ENCODE measurements at places on chromosomes 13 and 19.

DNA sequence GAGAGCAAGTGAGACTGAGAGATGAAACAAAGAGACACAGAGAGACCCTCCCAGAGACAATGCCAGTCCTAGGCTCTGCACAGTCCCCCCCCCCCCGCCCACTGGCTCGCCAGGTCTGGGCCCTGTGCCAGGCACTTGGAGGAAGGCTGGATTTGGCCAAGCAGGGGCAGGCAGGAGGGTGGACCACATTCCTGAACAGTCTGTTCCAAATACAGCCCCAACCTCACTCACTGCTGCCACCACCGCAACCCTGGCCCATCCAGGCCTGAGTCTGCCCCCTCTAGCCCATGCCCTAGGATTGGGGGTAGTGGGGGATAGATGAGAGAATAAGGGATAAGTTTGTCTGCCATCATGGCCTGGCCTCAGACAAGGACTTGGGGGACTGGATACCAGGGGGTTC is 19.0 kb downstream of the CYP2F1 start:
- no peak for DNase-seq

DNA sequence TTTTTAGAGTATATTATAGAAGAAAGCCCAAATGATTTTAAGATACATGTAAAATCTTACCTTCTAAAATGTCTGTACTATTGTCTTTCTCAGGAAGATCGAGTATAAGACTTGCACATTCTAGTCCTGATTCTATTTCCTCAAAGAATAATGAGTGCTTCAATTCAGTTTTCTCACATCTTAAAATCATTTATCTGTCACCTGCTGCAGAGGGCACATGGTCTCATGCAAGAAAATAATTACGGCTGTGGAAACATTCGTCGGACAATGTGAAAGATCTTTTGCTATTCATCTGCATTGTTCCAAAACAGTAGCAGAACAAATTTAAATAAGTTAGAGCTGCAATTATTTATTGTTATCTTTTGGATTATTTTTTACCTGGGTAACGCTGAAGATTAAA is 1403.5 kb downstream of the PCDH9 start:
- no peak for DNase-seq

GRCh38 chr19:1691589-1692290 is 39.3 kb upstream of the TCF3 start:
- no peak for DNase-seq

DNA sequence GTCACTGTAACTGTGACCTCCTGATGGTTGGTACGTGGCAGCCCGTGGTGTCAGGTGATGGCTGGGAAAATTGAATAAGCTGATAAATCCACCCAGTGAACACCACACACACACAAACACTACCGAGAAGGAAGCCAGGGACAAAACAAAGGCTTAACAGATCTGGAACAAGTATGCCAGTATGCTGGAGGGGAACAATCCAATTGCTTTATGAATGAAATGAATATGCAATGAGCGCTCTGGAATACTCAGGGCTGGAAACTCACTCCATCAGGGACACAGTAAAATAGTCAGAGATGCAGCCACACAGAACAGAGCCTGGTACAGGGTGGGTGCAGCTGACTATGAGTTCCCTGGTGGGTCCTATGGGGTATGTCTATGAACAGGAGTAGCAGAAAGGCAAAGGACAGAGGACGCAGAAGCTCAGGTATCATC is 16.7 kb downstream of the TMTC4 start:
- no peak for DNase-seq

DNA sequence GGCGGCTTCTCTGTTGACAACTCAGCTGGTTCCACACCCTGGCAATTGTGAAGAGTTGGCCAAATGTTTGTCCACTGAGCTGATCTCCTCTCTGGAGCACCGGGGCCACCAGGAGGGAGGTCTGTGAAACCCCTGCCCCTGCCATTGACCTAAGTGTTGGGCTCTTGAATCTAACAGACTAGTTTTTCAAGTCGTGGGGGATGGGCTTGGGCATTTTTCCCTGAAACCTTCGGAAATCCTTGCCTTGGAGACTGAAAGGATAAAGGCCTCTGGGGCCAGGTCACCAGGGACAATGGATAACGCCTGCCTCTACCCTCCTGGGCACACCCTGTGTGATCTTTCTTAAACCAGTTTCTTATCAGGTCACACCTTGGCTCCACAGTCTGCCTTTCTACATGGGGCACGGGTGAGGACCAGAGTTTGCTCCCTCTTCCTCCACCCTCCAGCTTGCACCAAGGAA is 881 bp downstream of the GEMIN7 start:
- DNase-seq, result peak; percentile 65

- no peak for DNase-seq
Observed at GRCh38 chr13:86788616-86789015, 882.6 kb upstream of the SLITRK5 start.

- DNase-seq, result no peak
Observed at GRCh38 chr13:107977071-107977574, 238.2 kb downstream of the LIG4 start.

- DNase-seq, result peak; percentile 88
Observed at GRCh38 chr13:75357576-75358289, 124.2 kb downstream of the TBC1D4 start.

DNA sequence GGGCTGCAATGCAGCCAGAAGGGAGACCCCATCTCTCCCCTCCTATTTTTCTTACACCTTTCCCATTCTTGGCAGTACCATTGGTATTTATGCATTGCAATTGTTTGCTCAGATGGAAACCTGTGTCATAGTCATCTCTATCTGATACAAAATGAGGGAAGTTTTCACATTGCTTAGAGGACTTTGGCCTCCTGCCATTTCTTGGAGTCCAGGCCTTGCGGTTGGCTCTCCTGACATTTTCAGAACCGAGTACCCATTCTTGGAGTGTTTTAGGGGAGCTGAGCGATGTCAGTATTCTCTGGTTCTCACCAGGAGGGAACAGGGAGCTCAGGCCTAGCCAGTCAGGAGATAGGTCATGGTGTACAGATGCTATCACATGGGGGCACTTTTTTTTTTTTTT is 1.5 kb downstream of the SIN3B start:
- peak; percentile 17 for DNase-seq

DNA sequence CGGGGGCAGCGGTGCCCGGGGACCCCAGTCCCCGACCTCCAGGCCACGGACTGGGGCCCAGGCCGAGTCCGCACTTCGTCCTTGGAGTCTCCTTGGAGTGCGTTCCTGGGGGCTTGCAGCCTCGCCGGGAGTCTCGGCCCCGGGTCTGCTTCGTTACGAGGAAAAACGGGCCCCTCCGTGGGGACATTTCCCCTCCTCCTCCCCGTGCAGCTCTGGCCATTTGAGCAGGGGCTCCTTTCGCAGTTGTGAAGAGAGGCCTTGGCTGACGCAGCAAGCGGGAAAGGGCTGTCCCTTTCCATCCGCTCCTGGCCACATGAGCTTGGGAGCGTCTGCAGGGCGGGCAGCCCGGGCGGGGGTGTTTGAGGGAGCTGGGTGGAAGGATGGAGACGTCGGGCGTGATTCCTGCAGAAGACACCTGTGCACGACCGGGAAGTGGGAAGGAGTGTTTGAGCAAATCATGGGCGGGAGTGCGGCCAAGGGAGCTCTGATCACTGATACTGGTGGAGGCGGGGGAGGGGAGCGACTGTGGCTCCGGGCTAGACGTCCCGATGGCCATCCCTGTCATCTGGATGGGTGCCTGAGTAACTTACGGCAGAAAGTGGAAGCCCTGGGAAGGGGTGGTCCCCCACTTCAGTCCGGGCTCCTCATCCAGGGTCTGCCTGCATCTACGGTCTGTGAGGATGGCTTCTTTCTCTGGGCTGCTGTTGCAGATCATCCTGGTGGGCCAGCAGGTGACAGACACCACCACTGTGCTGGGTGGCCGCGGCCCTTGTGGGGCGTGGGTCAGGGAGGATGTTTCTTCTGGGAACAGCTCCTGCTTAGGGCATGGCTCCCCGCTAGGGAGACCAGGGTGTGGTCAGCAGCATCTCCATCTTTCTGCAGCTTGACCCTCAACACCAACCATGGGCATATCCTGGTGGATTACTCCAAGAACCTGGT is 736 bp downstream of the GPI start:
- DNase-seq, result no peak

GRCh38 chr13:98999639-98999952 is 21.7 kb upstream of the DOCK9 start:
- no peak for DNase-seq

- DNase-seq, result no peak
Observed at GRCh38 chr19:47652285-47652684, 43.4 kb downstream of the BICRA start.

- DNase-seq, result peak; percentile 55
Observed at GRCh38 chr19:17244618-17245534, 843 bp downstream of the NR2F6 start.

GRCh38 chr19:41144403-41144802 is 30.2 kb downstream of the CYP2F1 start:
- DNase-seq, result peak; percentile 82

GRCh38 chr19:41958367-41959055 is 610 bp downstream of the RABAC1 start:
- DNase-seq, result peak; percentile 67

- DNase-seq, result no peak
Observed at GRCh38 chr13:93963266-93964145, 516.0 kb downstream of the DCT start.

GRCh38 chr19:44785993-44786392 is 8.3 kb downstream of the CBLC start:
- no peak for DNase-seq

DNA sequence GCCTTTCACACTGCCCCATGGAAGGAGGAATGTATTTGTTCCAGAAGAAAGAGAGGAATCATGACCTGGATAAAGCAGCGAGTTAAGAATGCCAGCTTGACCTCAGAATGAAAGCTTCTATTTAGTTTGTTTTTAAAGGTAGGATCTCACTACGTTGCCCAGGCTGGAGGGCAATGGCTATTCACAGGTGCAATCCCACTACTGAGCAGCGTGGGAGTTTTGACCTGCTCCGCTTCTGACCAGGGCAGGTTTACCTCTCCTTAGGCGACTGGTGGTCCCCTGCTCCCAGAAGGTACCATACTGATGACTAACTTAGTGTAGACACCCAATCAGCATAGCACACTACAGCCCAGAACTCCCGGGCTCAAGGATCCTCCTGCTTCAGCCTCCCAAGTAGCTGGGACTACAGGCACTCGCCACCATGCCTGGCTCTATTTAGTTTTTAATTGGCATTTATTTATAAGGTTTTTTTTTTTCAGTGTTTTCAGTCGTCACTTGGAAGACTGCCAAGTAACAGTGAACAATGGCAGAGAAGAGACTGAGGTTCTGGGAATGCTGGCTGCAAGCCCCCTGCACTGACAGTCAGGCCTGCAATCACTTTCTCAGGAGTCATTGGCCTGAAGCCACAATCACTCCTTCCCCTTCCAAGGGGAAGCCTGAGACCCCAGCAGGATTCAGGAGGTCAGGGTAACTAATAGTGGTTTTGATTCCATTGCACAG is 73.1 kb downstream of the EPS15L1 start:
- no peak for DNase-seq

- no peak for DNase-seq
Observed at GRCh38 chr13:34657716-34658115, 284.4 kb upstream of the NBEA start.

GRCh38 chr13:106260352-106260751 is 275.1 kb downstream of the EFNB2 start:
- DNase-seq, result no peak

DNA sequence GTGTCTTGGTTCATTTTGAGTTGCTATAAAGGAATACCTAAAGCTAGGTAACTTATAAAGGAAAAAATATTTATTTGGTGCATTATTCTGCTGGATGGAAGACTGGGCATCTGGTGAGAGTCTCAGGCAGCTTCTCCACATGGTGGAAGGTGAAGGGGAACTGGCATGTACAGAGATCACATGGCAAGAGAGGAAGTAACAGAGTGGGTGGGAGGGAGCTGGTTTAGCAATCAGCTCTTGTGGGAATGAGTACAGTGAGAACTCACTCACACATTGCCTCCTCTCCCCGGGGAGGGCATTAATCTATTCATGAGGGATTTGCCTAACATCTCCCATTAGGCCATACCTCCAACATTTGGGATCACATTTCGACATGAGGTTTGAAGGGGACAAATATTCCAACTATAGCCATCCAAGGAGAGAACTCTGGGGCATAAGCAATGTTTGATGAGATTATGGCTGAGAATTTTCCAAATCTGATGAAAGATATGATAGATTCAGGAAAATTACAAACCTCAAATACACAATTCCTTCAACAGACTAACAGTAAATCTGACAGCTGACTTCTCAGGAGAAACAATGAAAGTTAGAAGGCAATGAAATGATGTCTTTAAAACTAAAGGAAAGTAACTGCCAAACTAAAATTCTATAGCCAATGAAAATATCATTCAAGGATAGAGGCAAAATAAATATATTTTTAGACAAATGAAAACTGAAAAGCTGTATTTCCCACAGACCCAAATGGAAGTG is 52.5 kb downstream of the MTUS2 start:
- no peak for DNase-seq

GRCh38 chr19:2611483-2612464 is 90.7 kb downstream of the GNG7 start:
- no peak for DNase-seq

- no peak for DNase-seq
Observed at GRCh38 chr13:78993792-78994191, 334.8 kb upstream of the OBI1 start.

DNA sequence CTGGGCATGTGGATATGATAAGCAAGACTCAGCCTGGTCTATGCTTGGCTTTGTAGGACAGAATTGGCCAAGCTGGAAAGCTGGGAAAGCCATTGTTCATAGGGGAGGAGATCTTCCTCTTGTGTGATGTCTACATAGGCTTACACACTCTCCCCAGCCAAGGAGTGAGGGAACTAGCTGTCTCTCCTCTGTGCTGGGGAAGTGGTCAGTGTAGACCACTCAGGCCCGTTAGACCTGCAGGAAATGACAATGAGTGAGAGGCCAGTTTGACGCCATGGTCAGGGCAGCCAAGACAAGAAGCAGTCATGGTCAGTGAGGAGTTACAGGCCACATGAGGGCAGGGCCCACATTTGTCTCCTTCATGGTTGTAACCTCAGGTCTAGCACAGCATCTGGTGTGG is 159.1 kb upstream of the KL start:
- DNase-seq, result no peak

DNA sequence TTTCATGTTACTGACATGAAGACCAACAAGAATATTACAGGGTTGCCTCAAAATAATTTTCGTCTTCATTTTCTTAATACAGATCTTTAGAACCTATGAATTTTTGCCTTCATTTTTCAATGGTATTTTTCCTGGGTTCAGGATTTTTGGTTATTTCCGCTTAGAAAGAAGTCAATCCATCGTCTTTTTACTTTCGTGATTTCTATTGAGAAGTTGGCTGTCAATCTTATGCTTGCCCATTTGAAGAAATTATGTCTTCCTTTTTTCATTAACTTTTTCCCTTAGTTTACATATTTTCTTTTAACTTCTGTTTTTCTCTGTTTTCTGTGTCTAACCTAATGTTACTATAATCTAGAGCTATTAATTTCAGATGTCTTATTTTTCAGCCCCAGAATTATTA is 868.9 kb upstream of the SLC10A2 start:
- no peak for DNase-seq
